ENCODE measurements at places on chromosomes 5 and 9.

DNA sequence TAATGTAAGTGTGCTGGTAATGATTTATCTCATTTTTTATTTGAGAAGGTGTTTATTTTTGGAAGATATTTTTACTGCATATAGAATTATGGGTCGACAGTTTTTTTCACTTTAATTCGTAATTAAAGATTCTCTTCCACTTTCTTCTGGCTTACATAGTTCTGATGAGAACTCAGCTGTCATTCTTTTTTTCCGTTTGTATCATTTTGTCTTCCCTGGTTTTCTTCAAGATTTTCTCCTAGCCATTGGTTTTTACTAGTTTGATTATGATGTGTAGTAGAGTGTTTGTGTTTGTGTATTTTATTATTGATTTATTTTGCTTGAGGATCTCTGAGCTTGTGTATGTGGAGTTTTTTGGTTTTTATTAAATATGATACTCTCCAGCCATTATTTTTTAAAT lies 21.7 kb downstream of the SLF1 start:
- DNase-seq: no peak

DNA sequence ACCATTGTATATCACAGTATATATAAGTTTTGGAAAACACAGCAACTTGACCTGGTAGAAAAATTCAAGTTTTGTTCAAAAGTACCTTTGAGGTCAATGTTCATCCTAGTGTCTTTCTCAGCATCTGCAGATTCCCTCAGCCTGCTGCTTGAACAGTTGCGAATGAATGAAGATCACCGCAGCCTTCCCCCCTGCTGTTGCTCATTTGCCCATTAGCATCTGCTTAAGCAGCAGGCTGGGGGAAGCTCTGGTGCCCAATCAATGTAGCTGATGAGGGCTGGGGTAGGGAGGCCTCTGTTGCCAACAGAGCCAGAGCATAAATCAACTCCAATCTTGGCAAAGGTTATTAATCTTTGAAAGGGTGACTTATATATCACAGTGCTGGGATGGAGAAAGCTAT lies 586.5 kb upstream of the PTPRD start:
- no peak for DNase-seq

DNA sequence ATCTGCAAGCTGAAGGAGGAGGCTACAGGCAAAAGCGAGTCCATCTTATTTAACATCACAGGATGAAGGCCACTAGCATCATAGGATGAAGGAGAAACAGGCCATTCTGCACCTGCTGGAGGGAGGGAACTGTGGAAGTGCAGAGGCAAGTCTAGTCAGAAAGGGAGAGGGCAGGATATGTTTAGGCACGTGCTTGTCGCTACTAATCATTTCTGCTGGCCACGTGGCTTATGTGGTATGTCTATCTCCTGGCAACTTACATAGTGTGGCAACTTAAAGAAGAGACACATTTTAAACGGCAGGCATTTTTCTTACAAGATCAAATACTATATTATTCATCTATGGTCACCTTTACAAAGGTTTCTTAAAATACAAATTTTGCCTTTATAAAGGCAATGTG lies 74.0 kb downstream of the GNAQ start:
- no peak for DNase-seq

DNA sequence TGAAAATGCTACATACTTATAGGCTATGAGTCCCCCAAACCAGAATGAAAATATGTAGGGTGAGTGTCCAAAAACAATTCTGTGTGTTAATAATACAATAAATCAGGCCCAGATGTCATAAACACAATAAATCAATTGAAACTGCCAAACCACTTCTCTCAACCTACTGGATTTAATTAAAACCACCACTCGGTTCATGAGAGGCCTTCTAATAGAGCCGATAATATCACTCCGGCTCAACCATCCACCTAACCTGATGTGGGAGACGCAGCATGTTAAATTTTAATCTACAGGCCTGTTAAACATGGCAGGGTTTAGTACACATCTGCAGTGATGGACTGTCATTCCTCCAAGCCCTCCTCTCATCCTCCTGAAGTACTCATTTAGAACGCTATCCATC lies 734.5 kb upstream of the ZNF608 start:
- no peak for DNase-seq

DNA sequence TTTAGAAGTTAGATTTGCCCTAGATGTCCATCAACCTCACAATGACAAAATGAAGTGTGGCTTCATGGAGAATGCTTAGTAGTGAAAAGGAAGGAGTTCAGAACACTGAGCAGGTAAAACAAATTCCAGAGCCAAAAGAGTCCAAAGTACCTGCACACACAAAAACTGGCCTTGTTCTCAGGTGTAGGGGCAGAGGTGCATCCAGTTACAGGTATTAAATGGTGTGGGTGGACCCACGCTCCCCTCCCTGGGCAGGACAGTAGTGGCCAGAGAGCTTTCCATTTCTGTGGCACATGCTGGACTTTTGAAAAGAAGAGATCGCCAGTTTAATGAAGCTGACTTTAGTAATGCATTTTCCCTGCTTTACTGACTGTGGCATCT lies 47.2 kb downstream of the SECISBP2 start:
- DNase-seq: no peak

DNA sequence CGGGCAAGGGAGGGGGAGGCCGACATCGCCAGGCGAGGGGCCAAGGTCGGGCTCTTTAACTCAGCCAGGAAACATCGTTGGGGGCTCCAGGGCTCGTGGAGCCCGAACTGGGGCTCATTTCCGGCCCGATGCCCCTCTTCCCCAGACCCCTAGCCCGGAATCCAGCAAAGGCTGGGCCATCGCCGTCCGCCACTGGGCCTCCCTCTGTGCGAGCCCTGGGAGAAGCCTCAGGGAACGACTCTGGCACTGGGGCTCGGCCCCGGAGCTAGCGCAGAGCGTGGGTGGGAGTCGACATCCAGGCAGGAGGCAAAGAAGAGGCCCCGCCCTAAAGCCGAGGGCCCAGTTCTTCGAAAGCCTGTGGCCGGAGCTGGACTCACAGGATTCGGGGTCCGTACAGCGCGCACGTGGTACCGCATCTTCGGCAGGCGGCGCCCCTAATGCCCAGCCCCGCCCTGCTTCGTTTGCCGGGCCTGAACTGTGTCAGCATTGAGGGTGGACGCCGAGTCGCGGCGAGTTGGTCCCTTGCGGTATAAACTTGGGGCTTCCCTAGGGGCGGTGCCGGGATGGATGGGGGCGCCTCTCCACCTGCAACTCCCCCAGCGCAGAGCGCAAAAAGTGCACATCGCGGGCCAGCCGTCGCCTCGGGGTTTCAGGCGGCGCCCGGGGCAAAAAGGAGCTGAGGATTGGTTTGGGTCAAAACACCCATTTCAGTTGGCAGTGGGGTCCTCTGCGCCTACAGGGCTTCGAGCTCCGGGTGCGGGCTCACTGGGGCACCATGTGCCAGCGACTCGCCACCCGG lies 3.6 kb upstream of the PAX5 start:
- DNase-seq: no peak

DNA sequence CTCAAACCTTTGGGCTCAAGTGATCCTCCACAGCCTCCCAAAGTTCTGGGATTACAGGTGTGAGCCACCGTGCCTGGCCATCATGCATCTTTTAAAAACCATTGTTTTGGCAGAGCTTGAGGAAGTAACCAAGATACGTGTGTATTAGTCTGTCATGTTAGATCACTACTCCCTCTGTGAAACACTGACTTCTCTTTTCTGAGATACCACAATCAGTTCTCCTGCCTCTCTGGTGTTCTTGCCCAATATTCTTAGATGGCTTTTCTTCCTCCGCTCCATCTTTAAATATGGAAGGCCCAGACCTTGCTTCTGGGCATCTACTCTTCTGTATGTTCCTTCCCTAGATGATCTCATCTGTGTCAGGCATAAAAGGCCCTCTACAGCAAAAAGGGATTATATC lies 14.2 kb upstream of the CCNB1 start:
- no peak for DNase-seq

GRCh38 chr9:124183772-124184171 lies 74.0 kb upstream of the NEK6 start:
- no peak for DNase-seq

DNA sequence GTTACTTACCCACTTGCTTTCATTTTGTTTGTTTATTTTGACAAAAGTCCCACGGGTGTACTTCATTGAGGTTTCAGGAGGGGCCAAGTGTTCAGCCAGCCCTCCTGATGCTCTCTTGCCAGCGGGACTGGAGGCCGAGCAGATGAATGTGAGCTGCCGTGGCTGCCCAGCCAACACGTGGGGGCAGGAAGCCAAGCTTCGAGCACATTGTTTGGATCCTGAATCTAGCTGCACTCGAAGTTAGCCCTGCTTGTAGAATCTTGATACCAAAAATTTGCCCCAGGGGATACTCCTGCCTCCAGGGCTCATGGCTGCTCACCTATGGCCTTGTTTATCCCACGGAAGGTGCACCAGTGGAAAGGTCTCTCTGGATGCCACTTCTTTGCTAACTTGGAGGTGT lies 49.3 kb downstream of the RASGEF1C start:
- DNase-seq: no peak

- no peak for DNase-seq
Observed at GRCh38 chr5:67771221-67771620, 444.3 kb upstream of the PIK3R1 start.

GRCh38 chr5:121174351-121174750 lies 677.3 kb upstream of the FTMT start:
- DNase-seq: no peak

DNA sequence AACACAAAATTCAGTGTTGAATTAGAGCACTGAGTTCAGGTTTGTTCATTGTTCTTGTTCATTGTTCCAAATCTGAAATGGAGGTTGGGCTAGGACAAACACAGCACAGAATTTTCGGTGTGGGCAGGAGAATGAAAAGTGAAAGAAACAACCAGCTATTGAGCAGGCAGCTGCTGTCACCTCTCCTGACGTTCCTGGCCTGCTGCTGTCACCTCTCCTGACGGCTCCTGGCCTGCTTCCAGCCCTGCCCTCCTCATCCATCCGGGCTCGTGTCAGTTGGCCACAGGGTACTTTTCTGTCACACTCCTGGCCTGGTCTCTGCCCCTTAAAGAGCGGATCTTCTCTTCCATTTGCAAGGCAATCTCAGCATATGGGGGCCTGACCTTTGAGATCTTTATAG lies 45.2 kb upstream of the CKMT2 start:
- no peak for DNase-seq

GRCh38 chr5:155953335-155953734 lies 373.6 kb upstream of the SGCD start:
- DNase-seq: no peak

DNA sequence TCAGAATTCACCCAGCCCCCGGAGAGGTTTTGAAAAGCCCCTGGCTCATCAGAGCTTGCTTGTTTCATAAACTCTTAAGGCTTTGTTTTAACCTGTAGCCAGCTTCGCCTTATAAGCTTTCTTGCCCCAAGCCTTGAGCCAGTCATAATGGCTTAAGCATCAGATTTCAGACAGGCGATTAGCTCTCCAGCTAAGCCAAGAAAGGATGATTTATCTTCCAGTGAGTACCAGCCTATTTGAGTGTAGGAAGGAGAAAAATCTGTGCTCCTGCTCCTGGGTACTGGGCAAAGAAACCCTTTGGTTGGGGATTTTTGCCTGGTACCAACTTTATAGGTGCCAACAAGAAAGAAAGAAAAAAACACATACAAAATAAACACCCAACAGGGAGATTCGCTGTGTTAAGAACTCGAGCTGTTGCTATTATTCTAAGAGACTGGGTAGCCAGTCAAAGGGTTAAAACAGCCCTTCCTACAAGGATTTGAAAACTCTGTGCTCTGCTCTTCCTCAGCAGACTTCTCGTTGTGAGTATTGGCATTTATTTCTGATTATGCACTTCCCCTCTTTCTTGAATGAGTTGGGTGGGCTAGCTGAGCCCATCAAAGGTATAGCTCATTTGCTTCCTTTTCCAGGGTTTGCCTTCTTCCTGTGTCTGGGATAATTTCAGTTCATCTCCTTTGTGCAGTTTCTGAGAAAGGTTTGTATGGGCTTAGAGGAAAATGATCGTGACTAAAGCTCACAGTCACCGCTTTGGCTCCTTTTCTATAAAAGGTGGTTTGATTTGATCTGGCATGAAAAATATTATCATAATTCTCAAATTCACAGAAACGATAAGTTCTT lies 157.2 kb upstream of the DMRT1 start:
- DNase-seq: no peak

- no peak for DNase-seq
Observed at GRCh38 chr9:120730654-120731514, 16.6 kb upstream of the MEGF9 start.

GRCh38 chr5:76565009-76565408 lies 58.2 kb downstream of the F2RL2 start:
- no peak for DNase-seq

- no peak for DNase-seq
Observed at GRCh38 chr5:63032343-63032742, 453.7 kb downstream of the LRRC70 start.

GRCh38 chr5:167295681-167296005 lies 995.8 kb upstream of the WWC1 start:
- DNase-seq: no peak

GRCh38 chr9:120402741-120403542 lies 177.0 kb downstream of the CDK5RAP2 start:
- no peak for DNase-seq

GRCh38 chr9:72362680-72363139 lies 2.3 kb downstream of the ZFAND5 start:
- DNase-seq: no peak

DNA sequence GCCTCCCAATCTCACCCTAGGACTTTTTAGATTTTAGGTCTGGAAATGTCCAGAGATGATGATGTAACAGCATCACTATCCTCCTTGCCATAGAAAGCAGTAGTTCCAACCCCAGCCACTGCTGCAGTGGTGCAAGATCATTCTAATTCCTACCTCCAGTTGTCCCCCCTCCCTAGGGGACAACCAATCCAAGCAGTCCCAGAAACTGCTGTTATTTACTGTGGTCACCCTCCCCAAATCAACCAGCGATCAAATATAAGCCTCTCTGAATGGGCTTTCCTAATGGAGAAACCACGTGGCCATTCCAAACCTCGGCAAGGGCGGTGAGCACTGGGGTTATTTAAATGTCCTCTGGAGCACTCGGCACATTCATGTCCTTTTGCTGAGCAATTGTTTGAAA lies 159.8 kb downstream of the SLF1 start:
- no peak for DNase-seq

GRCh38 chr9:72636621-72637020 lies 115.2 kb downstream of the TMC1 start:
- no peak for DNase-seq

DNA sequence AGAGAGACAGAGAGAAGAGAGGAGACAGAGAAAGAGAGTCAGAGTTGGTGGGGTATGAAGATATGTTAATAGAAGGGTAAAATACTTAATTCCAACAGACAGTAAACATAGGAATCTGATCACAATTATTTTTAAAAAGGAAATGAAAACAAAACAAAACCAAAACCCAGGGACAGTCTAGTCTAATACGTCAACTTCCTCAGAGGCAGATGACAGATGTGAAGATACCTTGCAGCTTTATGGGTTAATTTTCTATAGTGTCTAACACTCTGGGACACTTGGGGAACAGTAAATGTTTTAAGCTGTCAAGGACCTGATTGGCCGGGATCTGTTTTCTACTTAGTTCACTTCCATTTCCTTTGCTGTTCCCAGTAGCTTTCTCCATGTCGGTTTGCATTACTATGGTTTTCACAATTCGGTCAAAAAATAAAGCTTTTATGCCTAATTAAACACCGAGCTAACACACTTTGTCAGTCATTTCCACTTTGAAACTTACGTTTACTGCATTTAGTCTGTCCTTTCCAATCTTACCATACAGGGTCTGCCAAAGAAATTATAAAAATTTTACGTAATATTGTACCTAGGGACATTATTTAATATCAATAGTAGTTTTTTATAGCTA lies 216.5 kb downstream of the MCTP1 start:
- no peak for DNase-seq

Measured in stimulated activated CD4-positive, alpha-beta T cell treated with anti-CD3 and anti-CD28 coated beads, TNF-alpha, amount 100 ng/mL, for 1 hour (primary cell).